ENCODE measurements at places on chromosomes 16 and 17. TPM values are rescaled to one million over a fixed set of nuclear protein-coding genes. Genes with fewer than 3 reads are reported as not detected.

KRT33B gene
- total RNA-seq, result not detected

PRKCB gene
- total RNA-seq, result not detected

HSD17B2 gene
- 398 TPM for total RNA-seq

TMEM204 gene
- 89.6 TPM for total RNA-seq

MRPL12 gene
- total RNA-seq, result 8.7 TPM

Measured in lung microvascular endothelial cell (primary cell).